ENCODE measurements at places on chromosomes 7 and 10. TPM values are rescaled to one million over a fixed set of nuclear protein-coding genes. Genes with fewer than 3 reads are reported as not detected.

- DNase-seq = no peak
Observed at GRCh38 chr7:32579776-32580175, 84.5 kb downstream of the AVL9 start.

DNA sequence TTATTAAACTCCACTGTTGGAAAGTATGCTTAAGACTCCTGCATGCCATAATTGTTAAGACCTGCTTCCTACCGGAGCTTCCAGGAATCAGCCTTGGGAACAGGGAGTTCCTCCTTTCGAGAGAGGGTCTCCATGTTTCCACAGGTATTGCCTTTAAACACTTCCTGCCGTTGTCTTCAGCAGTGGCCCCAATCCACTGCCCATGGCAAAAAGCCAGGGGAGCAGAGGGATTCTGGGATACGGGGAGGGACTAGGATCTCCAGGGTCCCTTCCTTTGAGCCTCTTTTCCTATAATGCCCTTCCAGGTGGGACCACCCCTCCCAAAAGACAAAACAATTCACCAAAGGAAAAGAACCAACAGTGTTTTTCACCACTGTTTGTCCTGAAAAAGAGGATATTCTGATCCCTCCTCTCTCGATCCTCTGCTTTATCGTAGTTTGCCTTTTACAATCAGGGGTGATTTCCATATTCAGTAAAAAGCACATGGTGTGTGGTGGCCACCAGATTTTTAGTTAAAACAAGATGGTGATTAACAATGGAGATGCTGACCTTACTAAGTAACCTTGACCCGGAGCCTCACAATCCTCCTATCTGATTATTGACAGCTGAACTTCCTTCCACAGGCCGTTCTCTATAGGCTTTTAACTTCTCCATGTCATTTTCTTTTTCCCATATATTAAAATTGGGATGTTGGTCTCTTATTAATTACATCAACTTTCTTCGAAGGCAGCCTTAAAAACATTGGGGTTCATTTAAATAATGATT, 36.0 kb downstream of the LRRC72 start:
- no peak for DNase-seq

DNA sequence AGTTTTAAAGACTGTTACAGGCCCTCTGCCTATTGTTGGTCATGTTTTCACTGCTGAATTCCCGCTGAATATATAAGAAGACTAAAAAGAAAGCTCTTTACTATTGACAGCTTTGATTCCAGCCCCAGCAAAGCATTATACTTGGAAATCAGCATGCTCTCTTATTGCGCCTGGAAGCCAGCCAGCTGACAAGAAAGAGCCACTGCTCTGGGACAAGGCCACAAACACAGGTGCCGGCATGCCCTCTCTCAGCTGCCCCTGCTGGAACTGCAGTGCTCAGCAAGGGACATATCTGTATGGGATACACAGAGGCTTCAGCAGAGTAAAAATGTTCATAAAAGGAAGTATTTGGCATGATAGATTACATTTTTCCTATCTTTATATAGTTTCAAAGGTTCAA, 523.9 kb downstream of the ADRA2A start:
- DNase-seq = no peak

GRCh38 chr10:122294511-122295450, 23.7 kb downstream of the BTBD16 start:
- peak; percentile 28 for DNase-seq

DNA sequence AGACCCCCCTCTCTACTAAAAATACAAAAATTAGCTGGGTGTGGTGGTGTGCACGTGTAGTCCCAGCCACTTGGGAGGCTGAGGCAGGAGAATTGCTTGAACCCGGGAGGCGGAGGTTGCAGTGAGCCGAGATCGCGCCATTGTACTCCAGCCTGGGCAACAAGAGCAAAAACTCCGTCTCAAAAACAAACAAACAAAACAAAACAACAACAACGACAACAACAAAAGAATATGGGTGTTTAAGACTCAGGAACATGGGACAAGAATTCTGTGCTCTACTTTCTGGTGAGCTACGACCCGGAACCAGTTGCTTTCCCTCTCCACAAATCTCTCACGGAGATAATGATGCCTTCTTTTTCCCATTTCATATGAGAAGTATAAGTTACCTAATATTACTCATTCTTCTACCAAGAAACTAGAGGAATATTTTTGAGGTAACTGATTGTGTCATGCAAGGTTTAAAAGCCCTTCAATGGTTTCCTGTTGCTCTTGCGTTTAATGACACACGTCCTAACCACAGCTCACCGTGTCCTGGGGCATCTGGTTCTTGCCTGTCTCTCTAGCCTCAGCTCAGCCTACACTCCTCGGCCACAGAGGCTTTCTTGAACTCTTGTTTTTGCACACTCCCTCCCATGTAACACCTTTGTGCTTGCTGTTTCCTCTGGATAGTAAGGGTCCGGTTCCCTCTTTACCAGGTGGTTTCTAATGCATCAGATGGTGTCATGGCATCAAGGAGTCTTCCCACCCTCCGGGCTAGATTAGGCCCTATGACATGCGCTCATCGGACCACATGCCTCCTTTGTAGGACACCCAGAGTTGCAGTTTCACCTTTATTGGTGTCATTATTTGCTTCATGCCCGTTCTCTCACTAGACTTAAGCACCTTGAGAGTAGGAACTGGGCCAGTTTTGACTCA, 67.5 kb downstream of the PFKFB3 start:
- DNase-seq = no peak

TMEM130 gene
- not detected for total RNA-seq

- no peak for DNase-seq
Observed at GRCh38 chr10:84966708-84967441, 638.5 kb downstream of the CCSER2 start.

GRCh38 chr10:11424456-11425295, 186.8 kb downstream of the USP6NL start:
- peak; percentile 44 for DNase-seq
